ENCODE measurements at places on chromosomes 2 and 18. TPM values are rescaled to one million over a fixed set of nuclear protein-coding genes. Genes with fewer than 3 reads are reported as not detected.

Gene RTN4
- total RNA-seq = 295 TPM

Gene PFN4
- 0.68 TPM for total RNA-seq

Gene MRPS5
- total RNA-seq = 35.1 TPM

Gene CERKL
- total RNA-seq = not detected

Gene NLRC4
- not detected for total RNA-seq

Gene DSG4
- not detected for total RNA-seq

Gene SLC14A1
- under 0.01 TPM for total RNA-seq

Gene AQP12A
- total RNA-seq = not detected

Gene HOXD13
- not detected for total RNA-seq

Gene GRHL1
- not detected for total RNA-seq

Gene SERPINB3
- not detected for total RNA-seq

Gene CAPG
- total RNA-seq = 72.2 TPM

Gene GKN2
- total RNA-seq = not detected

Gene SIX3
- total RNA-seq = not detected

Gene DRC1
- total RNA-seq = not detected

Gene SCG2
- 0.47 TPM for total RNA-seq

Gene STEAP3
- 25.4 TPM for total RNA-seq

Gene ASTL
- not detected for total RNA-seq

Gene PRKRA
- total RNA-seq = 35.9 TPM

Gene BMP10
- total RNA-seq = not detected

Gene TCF23
- not detected for total RNA-seq

Gene C1QL2
- total RNA-seq = not detected

Gene SPP2
- total RNA-seq = not detected

Gene MEIS1
- 21.9 TPM for total RNA-seq

Gene IL36G
- total RNA-seq = not detected

Gene PDE11A
- not detected for total RNA-seq

Gene SPATA3
- total RNA-seq = not detected

Gene SCYGR4
- total RNA-seq = not detected

Gene AQP12B
- not detected for total RNA-seq

Gene TNFRSF11A
- total RNA-seq = 0.34 TPM

Gene GRB14
- 2.3 TPM for total RNA-seq

Gene LBX2
- total RNA-seq = 1.9 TPM

Gene DCC
- total RNA-seq = under 0.01 TPM

Gene MTERF4
- total RNA-seq = 17.3 TPM

Gene MOB1A
- 66.5 TPM for total RNA-seq

Gene SFT2D3
- 7.8 TPM for total RNA-seq

Gene CPS1
- total RNA-seq = 12.9 TPM

Gene VAMP5
- total RNA-seq = 33.1 TPM

Gene TCF7L1
- total RNA-seq = 3.0 TPM

Gene DSC3
- 2.8 TPM for total RNA-seq

Gene POMC
- total RNA-seq = 6.1 TPM

Gene PROKR1
- total RNA-seq = not detected

Gene DYTN
- not detected for total RNA-seq

Gene ANKRD36B
- total RNA-seq = 7.4 TPM

Gene LYPD6
- total RNA-seq = 2.7 TPM

Gene ALMS1
- 8.6 TPM for total RNA-seq

Gene TTN
- total RNA-seq = under 0.01 TPM

Gene CCDC148
- total RNA-seq = 0.23 TPM

Gene CIB4
- not detected for total RNA-seq

Gene DNAJC5G
- not detected for total RNA-seq

Gene ICOS
- not detected for total RNA-seq

Gene KATNAL2
- total RNA-seq = 10.8 TPM

All from pericardium fibroblast (primary cell).